ENCODE measurements at places on chromosomes 2 and 18.

DNA sequence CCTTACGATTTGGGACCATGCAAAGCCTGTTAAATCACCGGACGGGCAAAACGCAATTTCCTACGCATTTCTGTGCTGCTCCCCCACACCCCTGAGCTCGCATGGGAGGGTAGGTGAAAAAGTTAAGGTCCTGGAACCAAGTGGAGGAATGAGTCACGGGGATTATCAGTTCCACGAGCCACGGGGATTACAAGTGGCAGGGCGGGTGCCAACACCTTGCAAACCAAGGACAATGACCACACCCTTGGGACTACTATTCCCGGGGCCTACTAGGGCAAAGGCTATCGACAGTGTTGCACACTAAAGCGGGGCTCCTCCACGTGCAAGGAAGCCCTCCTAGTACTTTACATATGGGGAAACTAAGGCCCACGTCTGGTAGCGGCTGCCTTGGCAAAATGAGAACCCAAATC lies 447 bp downstream of the RETSAT start:
- DNase-seq, result no peak

DNA sequence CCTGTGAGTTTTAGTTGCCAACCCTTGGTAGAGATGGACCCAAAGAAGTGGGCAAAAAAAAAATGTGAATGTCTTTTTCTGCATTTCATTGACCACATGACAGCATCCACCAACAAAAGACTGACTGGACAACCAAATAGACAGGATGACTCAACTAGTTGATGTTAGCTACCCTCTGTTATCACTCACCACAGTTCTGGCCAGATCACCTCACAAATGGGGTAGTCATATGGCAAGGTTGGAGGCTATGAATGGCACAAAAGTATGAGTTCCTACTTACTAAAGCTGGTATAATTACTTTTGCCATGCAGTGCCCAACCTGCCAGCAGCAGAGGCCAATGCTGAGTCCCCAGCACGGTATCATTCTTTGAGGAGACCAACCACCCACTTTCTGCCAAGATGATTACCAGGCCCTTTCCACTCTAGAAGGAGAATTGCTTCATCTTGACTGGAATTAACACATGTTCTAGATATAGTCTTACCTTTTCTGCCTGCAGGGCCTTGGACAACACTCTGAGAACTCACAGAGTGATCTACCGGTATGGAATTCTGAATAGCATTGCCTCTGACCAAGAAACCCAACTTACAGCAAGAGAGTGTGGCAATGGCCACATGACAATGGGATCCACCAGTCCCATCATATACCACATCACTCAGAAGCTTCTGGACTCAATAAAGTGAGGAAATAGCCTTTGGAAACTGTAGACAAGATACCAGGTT lies 20.1 kb upstream of the TCF7L1 start:
- no peak for DNase-seq

DNA sequence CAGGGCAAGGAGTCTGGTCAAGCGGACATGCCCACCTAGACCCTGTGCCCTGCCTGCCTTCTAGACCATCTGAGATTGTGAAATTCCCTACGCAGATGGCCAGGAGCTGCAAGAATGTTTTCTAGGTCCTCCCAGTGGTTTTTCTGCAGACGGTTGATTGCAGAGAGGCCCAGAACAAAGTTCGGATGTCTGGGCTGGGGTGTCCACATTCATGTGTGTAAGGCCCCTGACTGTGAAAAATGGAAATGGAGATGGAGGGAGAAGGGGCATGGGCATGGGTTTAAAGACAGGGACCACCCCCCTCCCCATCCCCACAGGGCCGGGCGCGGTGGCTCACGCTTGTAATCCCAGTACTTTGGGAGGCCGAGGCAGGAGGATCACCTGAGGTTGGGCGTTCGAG lies 11.8 kb downstream of the ARHGAP25 start:
- DNase-seq, result no peak

GRCh38 chr18:35193316-35193715 lies 47.5 kb upstream of the ZNF397 start:
- DNase-seq, result no peak

GRCh38 chr2:173822889-173823542 lies 142.2 kb downstream of the SP3 start:
- no peak for DNase-seq

- no peak for DNase-seq
These were observed 46.6 kb downstream of the SMAD2 start for GRCh38 chr18:47883771-47884413.

Measured in inflammatory macrophage (primary cell).